ENCODE measurements at places on chromosomes 5 and 9.

DNA sequence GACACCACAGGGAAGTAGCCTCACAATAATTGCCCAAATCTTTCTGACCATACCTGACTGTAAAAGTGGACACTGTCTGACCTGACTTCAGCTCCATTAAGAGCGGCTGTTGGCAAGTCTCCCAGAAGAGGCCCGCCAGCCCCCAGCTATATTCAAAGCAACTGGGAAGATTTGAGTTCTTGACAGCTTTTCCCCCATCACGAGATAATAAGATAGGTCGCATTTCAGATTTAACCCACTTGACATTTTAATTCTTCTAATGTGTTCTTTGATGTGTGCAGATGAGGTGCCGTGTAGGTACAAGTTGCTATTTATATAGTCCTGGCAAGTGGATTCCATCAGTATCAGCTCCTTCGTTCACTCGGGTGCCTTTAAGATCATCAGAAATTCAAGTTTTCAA, 345.7 kb downstream of the DRD1 start:
- no peak for DNase-seq

GRCh38 chr5:132103969-132104391, 30.4 kb downstream of the CSF2 start:
- DNase-seq = no peak

- no peak for DNase-seq
Measured at GRCh38 chr9:129359162-129359811, 181.2 kb upstream of the IER5L start.

DNA sequence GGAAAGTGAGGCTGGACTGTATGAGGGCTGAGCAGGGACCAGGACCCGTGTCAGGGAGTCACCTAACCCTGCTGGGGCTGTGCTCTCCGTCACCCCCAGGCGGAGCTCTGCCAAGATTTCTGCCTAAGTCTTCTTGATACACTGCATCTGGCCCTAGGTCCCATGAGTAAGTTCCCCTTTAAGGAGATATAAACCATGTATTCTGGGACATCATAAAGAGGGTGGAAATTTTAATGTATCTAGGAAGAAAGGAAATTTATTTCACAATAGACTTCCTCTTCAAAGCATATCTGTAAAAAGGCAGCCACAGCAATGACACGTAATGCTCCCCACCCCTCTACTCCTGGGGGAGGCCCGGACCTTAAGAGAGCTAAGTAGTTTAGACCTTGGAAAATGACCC, 183.4 kb downstream of the FBXL7 start:
- no peak for DNase-seq

GRCh38 chr5:131939690-131940345, 5.6 kb downstream of the MEIKIN start:
- no peak for DNase-seq

DNA sequence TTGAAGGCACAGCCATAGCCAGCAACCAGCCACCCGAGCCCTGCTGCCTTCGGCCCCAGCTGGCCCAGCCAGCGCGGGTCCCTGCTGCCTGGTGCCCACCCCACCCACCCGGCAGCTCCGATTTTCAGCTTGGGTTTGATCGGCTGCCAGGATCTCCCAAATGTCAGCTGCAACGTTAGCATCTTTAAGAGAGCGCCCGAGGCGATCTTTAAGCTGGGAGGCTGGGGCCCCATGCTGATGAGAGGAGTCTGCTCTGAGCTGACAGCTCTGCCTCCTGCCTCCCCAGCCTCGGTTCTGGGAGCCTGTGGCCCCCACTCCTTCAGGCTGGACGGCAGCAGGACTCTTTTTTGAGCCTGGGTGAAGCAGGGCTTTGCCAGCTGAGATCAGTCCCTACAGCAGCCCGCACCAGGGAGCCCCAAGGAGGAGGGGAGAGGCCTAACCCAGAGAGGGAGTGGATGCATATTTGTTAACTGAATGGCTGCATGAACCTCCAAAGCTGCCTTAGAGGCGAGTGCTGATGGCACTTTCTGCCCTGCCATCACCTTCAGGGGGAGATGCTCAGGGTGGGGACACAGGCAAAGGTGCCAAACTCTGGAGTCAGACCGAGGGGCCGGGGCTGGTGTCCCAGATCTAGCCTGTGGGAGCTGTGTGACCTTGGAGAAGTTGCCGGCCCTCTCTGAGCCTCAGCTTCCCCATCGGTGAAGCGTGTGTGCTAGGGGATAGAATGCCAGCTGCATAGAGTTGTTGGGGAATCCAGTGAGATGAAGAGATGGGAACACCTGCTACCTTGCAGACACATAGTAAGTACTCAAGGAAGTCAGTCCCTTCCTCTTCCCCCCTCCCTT, 165.5 kb downstream of the C9orf50 start:
- DNase-seq = no peak

DNA sequence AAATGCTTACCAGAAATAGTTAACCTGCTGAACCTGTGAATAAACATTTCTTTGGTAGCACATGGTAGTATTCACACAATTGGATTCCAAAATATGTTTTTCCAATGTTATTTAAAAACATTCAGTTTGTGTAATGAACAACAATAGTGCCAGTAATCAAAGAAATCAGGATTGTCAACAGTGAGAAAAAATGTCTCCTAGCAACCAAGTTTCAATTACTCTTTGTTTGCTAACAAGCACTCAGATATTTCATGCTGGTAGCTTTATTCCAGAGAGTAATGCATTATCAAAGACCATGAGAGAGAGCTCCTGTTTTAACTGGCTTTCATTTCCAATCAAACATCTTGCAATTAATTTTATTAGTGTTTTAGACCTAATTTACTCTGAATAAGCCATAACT, 768.1 kb upstream of the GRAMD2B start:
- DNase-seq = no peak

DNA sequence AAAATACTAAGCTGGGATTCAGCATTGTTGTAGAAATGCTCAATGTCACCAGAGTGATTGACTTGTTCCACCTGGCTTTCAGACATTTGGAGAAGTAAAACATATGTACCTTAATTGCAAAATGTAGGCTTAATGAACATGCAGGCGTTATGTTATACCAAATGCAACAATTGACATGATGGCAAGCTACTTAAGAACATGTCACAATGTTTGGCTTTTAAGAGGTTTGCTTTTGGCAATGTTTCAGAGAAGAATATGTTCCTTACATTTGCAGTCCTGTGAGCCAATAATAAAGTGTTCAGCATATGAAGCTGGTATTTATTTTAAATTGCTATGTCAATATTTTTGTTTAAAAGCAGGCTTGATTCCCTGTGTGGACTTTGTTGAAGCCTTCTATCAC, 111.7 kb upstream of the NUDT12 start:
- no peak for DNase-seq

DNA sequence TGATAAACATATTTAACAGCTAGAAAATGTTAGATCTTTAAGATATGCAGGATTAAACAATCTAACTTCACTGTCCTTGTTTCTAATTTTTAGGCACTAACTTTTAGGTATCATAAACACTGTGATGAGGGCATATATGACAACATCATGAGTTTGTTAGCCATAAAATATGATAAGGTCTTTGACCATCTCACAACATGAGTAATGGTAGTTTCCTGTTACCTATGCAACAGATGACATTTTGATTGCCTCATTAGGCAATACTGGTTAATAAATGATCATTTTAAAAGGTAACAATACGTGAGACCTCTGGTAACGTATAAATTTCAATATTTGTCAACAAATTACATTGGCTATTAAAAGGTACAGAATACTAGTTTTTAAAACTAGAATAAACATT, 613.5 kb downstream of the PDE4D start:
- no peak for DNase-seq

- DNase-seq = no peak
Measured at GRCh38 chr5:134536876-134537275, 11.4 kb downstream of the JADE2 start.

DNA sequence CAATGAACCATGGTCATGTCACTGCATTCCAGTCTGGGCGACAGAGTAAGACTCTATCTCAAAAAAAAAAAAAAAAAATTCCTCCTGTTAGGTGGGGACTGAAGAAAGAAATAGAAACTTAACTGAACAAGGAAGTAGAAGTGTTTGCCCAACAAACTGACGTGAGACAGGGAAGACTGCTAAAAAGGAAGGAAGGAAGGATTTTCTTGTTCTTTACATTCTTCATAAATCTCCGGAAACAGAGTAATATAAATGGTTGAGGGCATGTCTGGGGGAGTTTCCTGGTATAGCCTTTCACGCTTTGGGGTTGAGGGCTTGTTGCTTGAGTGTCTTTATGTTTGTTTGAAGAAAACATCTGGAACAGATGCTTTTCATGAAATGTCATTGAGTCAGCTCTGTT, 3.1 kb downstream of the TOR1B start:
- DNase-seq = no peak

GRCh38 chr5:55749387-55749786, 11.5 kb downstream of the DDX4 start:
- DNase-seq = no peak

GRCh38 chr9:93320591-93321219, 130.8 kb upstream of the FAM120A start:
- no peak for DNase-seq

GRCh38 chr5:140018517-140018916, 24.6 kb downstream of the NRG2 start:
- DNase-seq = no peak

GRCh38 chr9:136367296-136368145, 4.0 kb upstream of the DNLZ start:
- DNase-seq = no peak

- no peak for DNase-seq
Measured at GRCh38 chr5:180441564-180442051, 52.6 kb upstream of the CNOT6 start.

GRCh38 chr9:136239983-136240330, 5.7 kb downstream of the QSOX2 start:
- no peak for DNase-seq

DNA sequence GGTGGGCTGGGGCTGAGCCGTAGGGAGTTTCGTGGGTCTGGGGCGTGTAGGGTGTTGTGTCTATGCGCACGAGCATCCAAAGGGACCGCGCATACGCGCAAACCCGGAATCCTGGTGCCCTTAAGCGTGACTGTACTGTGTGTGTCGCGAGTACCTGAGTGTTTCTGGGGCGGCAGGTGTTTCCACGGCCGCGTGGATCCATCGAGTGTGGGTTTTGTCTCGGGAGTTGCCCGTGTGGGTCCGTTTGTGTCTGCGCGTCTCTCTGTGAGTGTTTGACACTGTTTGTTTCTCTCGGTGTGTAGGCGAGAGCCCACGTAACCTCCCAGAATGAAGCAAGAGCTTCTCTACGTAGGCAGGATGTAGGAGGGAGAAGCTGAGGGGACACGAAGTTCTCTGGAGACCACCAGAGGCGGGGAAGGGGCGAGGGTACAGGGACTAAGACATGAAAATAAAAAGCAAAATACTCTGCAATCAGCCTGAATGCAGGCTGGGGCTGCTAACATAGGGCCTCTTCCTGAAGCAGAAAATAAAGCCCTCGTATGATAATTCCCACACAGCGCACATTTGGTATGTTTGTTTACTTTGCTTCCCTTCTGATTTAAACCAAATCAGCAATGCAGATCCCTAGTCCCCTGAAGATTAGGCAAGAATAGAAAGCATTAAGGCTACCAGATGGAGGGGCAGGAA, 588 bp upstream of the BRINP1 start:
- DNase-seq = no peak

DNA sequence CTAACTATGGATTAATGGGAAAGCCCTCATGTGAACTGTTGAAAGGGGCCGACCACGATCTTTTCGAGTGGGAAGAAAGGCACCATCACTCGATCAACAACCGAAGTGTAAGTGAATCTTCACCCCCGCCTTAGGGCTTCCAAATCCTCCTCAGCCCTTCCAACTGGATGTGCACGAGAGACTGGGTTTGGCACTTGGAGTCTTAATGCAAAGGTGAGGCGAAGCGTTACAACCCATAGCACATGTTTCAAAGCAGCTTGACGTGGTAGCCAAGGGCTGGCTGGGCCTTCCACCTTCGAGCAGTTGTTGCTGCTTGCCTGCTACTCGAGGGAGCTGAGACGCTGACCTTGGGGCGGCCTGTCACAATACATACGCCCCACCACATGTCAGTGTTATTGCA, 5.7 kb upstream of the LCN9 start:
- DNase-seq = no peak

DNA sequence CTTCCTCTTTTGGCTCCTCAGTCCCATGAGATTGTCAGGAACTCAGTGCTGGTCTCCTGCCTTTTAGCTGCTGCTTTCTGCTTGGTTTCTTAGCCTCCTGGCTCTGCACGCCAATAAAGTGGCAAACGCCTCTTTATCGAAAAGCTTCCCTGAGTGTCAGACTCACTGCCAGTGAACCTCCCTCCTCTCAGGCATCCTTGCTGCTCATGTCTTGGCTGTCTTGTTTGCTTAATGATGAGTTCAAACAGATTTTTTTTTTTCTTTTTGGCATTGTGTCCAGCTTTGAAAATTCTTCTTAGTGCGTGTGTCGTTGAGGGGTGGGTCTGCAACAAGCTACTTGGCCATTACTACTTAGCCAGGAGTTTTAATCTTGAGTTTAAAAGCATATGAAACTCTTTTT, 14.9 kb downstream of the RASGRF2 start:
- no peak for DNase-seq

DNA sequence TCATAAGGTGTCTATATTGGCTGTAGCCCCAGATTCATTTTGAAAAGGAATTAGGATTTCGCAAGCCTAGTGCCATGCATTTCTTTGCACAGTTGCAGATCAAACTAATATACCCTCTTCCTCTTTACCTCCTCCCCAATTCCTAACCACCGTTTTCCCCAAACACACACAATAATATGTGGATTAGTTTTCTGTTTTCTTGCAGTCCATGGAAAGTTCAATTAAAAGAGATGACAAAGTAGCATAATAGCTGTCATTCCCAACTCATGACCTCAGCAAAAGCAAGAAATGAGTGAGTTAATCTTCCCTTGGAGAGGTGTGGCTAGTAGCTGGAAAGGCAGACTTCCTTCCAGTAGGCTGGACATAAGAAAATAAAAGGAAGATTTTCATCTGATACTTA, 349.1 kb downstream of the TMEM232 start:
- no peak for DNase-seq

- no peak for DNase-seq
Measured at GRCh38 chr5:134175921-134176510, 734 bp downstream of the SKP1 start.

DNA sequence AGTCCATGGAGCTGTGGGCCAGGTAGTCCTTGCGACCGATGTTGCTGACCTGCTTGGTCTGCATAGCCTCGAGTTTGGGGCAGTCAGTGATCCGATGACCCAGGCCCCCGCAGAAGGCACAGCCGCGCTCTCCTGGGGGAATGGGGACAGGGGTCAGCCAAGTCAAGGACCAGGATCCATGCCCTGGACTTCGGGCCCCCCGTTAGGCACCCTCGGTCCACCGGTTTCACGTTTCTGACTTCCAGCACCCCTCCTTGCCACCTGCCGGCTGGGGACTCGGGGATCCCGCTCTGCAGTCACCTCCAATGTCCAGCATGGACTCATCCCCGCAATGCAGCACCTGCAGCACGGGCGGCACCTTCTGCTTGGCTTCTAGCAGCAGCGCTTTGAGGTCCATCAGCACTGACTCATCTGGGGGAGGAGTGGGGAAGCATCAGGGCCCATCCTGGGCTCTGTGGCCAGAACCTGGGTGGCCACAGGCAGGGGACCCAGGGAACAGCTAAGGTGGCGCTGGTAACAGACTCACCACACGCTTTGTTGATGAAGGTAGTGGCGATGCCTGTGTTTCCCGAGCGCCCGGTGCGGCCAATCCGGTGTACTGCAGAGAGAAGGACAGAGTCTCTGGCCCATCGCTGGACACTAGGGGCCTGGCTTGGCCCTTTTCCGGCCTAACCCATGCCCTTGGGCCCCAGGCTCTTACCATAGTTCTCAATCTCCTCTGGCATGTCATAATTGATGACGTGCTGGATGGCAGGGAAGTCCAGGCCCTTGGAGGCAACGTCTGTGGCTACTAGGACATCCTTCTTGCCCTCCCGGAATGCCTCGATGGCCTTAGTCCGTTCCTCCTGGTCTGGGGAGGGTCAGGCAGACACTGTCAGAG, 2.4 kb upstream of the DOK3 start:
- DNase-seq = no peak
